ENCODE measurements at places on chromosomes 6 and 20. TPM values are rescaled to one million over a fixed set of nuclear protein-coding genes. Genes with fewer than 3 reads are reported as not detected.

- DNase-seq: no peak
Observed at GRCh38 chr20:43415661-43416430, 41.9 kb upstream of the SRSF6 start.

DNA sequence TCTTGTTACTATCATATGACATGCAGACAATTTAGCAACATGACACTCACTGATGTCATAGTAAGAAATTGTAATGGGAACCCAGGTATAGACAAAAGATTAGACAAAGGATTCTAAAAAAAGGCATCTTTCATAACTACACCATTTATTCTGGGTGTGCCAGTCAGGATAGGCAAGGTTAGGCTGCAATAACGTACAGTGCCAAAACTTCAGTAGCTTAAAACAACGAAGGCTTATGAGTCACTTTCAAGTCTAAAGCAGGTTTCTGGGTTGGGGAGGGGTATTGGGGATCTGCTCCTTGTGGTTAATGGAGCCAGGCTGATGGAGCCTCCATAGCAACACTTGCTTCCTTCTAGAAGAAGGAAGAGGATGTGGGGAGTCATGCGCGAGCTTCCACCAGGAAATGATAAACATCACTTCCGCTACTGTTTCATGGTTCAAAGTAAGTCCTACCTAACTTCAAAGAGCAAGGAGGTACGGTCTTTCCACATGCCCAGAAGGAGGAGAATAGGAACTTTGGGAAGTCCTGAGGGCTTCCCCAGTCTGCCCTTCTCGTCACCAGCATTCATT lies 2.0 kb upstream of the GTSF1L start:
- no peak for DNase-seq

- no peak for DNase-seq
Observed at GRCh38 chr6:35165630-35166071, 24.5 kb upstream of the TCP11 start.

- no peak for DNase-seq
Observed at GRCh38 chr20:59576216-59576953, 28.0 kb upstream of the PHACTR3 start.

DNA sequence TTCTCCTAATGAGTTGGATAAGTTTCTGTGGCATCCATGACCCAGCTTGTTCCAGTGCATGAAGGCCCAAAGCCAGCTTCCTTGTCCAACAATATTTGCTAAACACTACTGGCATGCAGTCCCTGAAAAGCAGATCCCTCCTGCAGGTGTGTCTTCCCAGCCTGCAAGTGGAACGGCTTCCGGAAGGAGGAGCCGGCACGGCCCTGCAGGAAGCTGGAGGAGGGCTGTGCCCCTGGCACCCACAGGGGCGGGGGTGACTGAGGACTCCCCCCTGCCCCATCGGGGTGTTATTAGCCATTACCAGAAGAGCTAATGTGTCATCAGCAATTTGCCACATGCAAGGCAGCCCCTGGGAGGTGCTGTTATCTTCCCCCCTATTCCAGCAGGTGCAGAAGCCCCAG lies 27.4 kb downstream of the NPEPL1 start:
- no peak for DNase-seq

Gene HLA-DQB1
- 5.2 TPM for polyA plus RNA-seq

Gene ARMH2
- polyA plus RNA-seq: not detected

Gene EMILIN3
- polyA plus RNA-seq: 5.2 TPM
